Fibroblast of skin of left biceps (primary cell): ENCODE measurements at places on chromosomes 3 and 15.
A peak's percentile ranks its signal among the peaks of the same experiment; 100 is the strongest.

DNA sequence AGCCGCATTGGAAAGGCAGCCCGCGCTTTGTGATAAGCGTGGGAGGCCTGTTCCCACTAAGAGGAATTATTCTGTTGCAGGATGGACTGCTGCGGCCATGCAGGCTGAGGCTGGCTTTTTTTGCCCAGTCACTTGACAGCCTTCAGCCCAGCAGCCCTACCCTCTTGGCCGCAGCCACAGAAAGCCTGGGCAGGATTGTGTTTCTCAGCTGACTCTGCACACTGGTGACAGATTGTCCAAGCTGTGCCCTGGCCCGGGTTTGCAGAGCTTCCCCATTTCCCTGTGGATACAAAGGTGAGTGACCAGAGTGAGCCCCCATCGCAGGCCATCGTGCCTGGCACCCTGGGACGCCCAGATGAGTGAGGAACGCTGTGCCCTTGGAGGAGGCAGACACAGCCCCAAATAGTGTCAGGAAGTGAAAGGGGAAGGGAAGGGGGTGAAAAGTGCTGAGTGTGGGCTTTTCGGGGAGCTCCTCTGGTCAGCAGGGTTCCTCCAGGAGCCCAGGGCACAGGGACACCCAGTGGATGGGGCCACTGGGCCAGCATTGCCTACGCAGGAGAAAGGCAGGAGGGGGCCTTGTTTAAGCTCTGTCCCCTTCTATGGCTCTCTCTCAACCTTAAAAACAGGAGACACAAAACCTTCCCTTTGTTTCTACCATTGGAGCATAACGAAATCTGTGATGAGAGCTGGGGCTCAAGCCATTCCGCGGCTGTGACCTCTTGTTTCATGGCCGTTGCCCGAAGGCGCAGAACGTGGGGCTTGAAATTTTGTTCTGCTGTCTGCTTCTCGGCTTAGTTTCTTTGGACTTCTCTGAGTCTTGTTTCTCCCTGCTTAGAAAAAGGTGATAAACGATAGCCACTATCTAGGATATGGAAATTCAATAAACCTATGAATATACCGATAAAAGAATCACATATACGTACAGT is 91.5 kb upstream of the MEF2A start:
- no peak for DNase-seq

- no peak for DNase-seq
These were observed 30.1 kb upstream of the NEO1 start for GRCh38 chr15:73022161-73022560.

- DNase-seq: no peak
These were observed 43.6 kb downstream of the DNAH12 start for GRCh38 chr3:57500506-57500905.

- DNase-seq: no peak
These were observed 186.5 kb upstream of the PEX5L start for GRCh38 chr3:180223268-180223667.

DNA sequence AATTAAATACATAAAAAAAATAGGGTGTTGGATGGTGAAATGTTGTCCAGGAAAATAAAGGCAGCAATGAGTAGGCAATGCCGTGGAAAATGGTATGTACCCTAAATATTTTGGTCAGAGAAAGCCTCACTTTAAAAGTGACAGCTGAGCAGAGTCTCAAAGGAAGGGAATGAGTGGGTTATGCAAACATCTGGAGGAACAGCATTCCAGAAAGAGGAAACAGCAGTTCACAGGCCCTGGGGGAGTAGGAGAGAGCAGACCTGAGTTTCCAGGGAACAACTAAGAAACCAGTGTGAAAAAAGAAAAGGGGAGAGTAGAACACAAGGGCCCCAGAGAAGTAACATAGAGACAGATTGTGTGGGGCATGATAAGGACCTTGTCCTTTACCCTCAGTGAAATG is 230.0 kb upstream of the CNTN3 start:
- DNase-seq: peak; percentile 4

DNA sequence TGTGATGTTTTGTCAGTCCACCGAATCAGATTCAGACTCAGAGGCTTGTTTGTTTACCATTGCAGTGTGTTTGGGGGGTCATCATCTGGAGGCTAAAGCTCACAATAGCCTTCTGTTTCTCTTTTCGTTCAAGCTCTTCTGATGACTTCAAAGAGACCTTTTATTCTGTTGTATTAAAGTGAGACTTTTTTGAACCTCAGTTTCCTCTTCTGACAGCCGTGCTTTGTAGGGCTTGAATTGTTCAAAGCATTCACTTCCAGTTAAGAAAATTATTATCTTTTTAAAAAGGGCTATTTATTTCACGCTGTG is 1.3 kb downstream of the PXK start:
- DNase-seq: no peak

- DNase-seq: no peak
These were observed 10.0 kb downstream of the TIMMDC1 start for GRCh38 chr3:119508172-119508845.

DNA sequence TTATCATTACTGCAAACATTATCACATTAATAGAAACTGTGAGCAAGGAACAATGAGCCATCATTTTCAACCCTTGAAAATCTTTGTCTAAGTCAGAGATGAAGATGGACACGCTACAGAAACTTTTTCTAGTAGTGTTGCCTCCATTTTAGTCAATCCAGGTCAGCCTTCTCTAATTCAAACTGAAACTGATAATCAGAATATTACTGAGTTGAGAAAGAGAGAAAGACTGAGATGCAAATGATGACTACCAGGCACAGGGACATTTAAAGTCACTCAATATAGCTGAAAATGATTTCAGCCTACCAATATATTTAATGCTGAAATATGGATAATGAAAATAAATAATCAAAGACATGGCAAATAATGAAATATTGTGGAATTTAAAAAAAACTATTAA is 261.4 kb downstream of the GBE1 start:
- DNase-seq: no peak

DNA sequence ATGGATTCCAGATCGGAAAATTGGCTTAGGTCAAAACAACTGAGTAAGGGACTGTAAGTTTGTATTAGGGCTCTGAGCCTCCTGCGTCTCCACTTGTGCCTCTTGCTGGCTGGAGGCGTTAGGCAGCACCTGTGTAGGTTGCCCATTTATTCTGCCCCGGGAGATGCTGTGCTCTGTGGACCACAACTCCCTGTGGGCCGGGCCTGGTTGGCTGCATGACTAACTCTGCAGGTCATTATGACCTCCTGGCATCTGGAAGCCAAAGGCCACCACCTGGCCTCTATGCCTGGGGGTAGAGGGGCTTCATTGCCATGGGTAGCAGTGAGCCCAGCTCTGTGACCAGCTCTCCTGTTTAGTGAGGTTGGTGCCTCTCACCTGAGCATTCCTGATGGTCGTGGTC is 36.0 kb upstream of the BDH1 start:
- no peak for DNase-seq

DNA sequence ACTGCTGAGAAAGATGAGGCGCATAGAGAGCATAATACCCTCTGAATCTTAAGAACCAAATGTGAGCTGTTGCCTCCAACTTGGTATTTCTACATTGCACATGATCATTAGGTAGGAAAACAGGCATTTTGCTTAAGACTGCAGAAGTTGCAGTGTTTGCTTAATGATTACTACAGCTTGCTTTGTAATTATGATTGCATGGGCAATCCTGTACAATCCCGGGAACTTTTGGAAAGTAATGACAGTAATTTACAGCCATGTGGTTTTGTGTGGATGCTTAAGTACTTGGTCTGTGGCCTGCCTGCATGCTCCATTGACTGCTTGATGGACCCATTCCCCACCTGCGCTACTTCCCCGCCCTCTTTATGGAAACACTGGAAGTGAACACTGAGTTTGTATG is 301.1 kb downstream of the DIPK2A start:
- no peak for DNase-seq

DNA sequence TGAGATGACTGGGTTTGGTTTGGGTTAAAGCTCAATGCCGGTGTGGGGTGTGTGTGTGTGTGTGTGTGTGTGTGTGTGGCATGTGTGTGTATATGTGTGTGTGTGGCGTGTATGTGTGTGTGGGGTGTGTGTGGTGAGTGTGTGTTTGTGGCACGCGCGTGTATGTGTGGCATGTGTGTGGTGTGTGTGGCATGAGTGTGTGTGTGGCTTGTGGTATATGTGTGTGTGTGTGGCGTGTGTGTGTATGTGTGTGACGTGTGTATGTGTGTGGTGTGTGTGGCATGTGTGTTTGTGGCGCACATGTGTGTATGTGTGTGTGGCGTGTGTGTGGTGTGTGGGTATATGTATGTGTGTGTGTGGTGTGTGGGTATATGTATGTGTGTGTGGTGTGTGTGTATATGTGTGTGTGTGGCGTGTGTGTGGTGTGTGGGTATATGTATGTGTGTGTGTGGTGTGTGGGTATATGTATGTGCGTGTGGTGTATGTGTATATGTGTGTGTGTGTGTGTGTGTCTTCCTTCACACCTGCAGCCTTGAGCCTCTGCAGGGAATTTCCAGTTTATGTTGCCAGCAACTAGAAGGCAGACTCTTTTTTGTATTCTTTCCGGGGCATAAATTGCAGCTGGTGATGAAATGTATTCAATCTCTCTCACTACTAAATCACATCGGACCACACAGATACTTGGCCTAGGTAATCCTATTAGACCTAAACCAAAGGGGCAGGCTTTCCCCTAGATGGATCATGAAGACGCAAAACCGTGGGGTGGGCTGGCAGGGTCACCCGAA is 34.8 kb downstream of the CHRD start:
- DNase-seq: no peak

- no peak for DNase-seq
These were observed 34.3 kb upstream of the BSN start for GRCh38 chr3:49519916-49520385.

DNA sequence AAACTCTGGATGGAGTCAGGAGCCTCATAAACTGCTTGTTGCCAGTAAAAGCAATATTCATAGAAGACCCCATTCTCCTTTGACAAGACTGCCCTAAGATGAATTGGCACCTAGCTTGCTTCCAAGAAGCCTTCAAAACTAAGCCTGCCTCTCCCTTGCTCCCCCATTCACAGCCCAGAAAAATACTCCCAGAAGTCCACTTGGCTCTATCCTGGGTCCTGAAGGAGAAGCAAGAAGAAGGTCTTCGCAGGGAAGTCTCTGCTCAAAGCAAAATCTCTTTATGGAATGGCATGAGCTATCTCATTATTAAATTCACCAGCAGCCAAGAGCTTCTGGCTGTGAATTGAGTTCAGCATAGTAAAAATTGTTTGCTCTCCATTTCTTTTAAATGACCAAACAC is 230.2 kb upstream of the ARRDC4 start:
- DNase-seq: no peak

DNA sequence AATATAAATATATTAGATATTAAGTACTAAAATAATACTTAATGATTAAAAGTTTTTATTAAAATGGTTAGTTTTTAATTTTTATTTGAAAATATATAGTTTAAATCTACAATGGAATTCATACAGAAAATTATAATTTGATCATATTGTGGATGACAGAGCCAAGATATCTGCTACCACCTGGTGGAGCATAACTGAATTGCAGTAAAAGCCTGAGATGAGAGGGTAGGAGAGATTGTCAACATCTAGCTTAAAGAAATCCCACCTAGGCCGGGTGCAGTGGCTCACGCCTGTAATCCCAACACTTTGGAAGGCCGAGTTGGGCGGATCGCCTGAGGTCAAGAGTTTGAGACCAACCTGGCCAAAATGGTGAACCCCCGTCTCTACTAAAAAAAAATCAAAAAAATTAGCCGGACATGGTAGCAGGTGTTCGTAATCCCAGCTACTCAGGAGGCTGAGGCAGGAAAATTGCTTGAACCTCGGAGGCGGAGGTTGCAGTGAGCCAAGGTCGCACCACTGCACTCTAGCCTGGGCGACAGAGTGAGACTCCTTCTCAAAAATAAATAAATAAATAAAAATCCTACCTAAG is 25.1 kb upstream of the CSTA start:
- no peak for DNase-seq

GRCh38 chr15:68610825-68611224 is 32.0 kb downstream of the CORO2B start:
- DNase-seq: no peak

- peak; percentile 83 for DNase-seq
These were observed 52.7 kb downstream of the NFKBIZ start for GRCh38 chr3:101902041-101902440.

DNA sequence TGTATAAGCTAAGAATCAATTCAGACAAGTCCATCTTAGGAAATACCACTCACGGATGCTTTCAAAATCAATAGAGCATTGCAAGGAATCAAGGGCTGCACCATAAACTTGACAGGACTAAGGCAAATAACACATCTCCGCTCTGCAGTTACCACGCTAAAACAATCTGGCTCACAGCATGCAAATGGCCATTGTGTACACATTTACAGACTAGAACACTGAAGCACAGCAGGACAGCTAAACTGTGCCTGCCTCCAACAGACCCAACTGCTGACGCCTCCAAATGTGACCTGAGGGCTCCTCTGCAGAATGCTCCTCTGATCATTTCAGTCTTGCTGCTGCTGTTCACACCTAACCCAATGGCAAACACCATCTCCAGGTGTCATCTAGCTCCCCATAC is 104.3 kb downstream of the MEX3B start:
- no peak for DNase-seq

DNA sequence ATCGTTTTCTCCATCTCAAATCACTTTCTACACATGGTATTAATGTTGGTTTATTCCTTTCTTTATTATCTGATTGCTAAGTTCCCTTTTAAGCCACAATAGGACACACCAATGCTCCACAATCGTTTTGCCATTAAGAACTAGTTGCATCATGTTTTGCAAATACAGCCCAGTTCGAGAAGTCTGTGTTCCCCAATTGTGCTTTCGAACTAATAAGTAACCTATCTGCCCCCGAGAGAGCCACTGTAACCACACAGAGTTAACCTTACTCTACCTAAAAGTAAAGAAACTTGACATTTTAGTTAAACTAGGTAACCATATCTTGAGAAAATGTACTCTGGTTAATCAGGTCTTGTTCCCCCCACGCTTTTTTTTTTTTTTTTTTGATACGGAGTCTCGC is 39.1 kb downstream of the MAGI1 start:
- no peak for DNase-seq

DNA sequence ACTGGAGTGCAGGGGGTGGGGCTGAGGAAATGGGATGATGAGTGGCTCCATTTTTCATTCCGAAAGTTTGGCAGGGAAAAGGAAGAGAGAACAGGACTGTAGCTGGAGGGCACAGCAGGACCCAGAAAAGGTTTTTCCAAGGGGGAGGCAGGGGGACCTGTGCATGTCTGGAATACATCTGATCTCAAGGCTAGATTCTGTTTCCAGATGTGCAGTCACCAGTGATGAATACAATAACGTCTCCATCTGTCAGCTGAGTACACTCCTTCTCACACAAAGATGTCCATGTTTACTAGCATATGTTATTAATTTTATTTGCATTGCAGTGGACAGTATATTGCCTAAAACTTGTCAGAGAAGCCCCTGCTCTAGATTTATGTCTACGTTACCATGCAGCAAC is 39.9 kb upstream of the PRTG start:
- DNase-seq: no peak

- no peak for DNase-seq
These were observed 248.8 kb upstream of the GRM7 start for GRCh38 chr3:6612034-6612616.
